ENCODE measurements at places on chromosomes 2 and 18.
A peak's percentile ranks its signal among the peaks of the same experiment; 100 is the strongest.

DNA sequence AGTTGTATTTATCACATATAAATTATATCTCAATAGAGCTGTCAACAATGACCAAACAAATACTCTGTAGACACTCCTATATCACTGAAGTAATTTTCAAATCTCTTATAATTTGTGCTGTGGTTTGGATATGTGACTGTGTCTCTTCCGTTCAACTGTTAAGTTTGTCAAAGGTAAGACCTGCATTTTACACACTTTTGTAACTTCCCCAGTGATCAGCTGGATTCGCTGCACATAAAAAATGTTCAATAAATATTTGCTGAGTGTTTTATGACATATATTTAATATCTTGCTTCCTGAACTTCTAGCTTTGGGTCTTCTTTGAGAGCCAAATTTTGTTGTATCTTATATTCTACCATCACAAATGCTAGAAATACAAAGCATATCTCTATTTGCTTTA is 57.3 kb upstream of the ROCK1 start:
- no peak for DNase-seq

DNA sequence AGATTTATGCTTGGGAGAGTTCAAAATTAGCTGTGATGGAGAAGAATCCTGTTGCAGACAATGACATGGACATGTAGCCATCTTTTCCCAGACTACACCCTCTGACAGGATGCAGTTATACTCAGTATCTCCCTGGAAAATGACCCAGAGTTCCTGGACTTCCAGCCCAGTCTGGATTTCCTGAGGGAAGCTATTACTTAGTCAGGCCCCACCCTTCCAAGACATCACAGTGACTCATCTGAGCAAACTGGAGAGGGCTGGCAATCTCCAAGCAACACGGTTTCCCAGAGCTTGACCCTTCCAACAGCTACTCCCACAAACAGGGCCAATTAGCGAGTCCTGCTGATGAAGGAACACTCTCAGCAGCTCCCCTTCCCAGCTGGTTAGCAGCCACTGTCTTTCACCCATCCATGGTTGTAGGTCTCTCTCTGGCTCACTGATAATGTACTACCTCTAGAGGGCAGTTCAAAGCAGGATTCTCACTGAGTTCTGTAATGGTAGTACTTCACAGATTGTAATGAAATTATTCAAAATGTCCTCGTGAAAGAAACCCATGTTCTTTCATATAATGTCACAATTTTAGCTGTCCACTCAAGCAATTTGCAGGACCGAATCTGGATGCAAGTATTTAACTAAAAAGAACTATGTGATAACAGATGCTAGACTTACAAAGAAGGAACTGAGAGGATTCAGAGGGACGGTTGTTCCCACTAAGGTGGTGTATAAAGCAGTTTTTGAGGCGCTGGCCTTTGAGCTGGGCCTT is 110.2 kb downstream of the MDH1 start:
- DNase-seq: peak; percentile 93

DNA sequence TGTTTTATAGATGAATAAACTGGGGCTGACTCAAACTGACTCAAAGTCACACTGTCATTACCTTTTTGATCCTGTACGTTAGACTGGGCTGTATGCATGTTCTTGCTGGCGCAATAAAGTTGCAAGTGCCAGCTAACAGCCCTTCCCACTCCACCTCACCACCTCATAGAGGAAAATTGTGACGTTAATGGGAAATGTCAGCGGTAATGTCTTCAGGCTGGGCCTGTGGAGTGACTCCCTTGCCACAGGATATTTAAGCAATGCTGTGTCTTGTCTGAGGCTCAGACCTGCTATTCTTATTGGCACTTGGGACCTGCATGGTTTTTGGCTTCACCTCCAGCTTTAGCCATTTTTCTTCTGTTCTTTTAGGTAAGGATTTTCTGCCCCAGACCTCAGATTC is 25.2 kb upstream of the CASP10 start:
- DNase-seq: peak; percentile 23

- no peak for DNase-seq
Observed at GRCh38 chr18:28771849-28772248, 594.9 kb upstream of the CDH2 start.

DNA sequence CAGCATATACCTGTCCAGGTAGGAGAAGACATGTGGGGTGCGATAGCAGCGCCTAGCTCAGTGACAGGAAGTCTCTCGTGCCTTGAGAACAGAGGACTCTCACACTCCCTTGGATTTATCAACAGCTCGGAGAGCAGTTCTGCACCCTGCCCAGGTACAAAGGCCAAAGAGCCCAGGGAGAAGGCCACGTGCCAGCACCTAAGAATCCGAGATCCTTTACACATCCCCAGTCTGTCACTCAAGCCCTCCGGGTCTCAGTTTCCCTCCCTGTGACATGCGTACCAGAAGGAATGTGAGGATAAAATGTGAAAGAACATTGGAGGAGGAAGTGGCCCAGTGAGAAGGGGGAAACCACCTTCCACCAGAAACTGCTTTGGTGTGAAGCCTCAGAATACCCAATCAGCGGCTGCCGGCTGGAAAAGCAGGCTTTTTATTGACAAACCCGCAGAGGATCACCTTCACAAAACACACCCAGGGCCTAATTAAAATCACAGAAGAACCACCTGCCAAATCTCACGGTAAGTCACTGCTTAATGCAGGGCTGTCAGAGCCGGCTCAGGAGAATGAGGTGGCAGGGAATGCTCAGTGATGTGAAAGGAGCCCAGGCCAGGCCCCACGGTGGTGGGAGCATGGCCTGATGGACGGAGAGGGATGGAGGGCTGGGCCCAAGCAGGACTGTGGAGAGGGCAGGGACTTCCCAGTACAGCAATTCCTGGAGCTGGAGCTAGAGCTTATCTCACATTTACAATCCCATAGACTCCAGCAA is 66.3 kb downstream of the MYO5B start:
- DNase-seq: no peak

- no peak for DNase-seq
Observed at GRCh38 chr2:174628528-174629169, 31.0 kb upstream of the WIPF1 start.

GRCh38 chr18:8142932-8143331 is 466.3 kb upstream of the RAB12 start:
- no peak for DNase-seq

DNA sequence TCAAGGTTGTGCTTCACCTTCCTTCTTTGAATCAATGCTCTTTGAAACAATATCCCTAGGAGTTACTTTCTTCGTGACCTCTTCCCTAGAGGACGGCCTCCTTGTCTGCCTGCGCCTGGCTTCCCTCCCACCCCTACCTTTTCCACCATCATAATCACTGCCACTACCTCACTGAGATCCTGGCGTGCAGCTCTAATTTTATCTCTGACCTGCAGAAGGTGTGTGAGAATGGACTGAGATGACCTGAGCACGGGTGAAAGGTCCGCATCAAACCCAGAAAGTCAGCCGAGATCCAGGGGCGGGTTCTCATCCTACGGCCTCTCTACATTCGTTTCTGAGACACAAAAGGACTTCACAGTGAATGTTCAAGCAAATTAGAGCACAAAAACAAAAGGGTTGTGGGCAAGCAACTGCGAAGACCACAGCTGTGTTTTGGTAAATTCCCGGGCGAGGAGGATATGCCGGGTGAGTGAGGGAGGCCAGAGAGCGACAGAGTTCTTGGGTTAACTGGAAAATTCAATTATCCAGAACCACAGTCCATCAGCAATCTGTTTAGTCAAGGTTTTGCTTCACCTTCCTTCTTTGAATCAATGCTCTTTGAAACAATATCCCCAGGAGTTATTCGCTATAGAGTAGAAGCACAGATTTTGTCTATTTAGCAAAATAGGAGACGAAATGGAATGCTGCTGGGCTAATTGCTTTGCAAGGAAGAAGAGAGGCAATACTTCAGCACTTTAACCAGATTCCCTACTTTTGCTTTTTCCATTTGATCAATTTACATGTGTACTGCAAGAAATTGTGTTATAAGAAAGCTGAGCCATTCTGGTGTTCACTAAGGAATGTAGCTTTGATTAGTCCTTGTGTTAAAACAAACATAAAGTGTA is 212.6 kb downstream of the ACKR3 start:
- no peak for DNase-seq

GRCh38 chr2:158726911-158727592 is 68.1 kb upstream of the DAPL1 start:
- no peak for DNase-seq

- DNase-seq: no peak
Observed at GRCh38 chr2:61853086-61853846, 594 bp downstream of the FAM161A start.

DNA sequence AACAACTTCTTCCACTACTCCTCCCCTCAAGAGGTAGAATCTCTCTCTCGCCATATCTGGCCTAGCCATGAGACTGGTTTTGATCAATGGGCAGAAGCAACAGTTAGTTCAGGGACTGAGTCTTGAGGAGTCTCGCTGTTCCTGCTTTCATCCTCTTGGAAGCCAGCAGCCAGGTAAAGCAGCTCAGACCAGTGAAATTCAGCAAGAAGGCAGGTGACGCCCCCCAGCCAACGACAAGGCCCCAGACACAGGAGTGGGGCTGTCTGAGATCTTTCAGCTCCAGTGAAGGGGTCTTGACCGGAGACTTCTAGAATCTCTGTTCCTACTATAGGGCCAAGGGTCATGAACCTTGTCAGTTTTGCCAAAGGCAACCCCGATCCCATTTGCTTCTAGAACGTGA is 39.7 kb upstream of the ACAA2 start:
- no peak for DNase-seq

GRCh38 chr2:79984476-79984875 is 320.1 kb downstream of the LRRTM1 start:
- no peak for DNase-seq

DNA sequence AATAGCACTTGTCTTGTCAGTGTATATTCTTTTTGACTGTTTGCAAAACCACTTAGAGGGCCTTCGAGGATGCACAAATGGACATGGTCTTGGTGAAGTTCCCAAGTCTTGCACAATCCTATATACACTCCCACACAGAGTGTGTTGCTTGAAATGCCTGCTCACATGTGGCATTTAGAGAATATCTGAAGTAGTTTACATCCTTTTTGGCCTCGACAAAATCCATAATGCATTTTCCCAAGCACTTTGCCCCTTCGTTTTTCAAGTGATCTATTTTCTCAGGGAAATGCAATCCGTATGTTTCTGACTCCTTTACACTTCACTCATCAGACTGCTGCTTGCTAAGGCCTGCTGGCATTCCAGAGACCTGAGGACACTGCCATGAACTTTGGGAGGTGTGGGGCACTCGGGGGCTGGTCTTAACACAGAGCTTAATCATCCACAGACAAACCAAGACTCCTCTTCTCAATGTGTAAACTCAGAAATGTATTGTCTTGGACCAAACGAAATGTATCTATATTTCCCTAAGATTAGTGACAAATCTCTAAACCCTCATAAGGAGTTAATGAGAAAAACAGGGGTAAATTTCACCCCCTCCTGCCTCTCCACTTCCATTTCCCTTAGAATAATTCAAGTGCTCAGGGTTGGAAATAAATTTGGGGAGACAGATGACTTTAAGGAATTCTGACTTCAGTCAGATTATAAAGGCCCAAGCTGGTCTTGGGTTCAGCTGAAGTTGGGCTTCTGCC is 219.3 kb upstream of the APCDD1 start:
- DNase-seq: peak; percentile 84

DNA sequence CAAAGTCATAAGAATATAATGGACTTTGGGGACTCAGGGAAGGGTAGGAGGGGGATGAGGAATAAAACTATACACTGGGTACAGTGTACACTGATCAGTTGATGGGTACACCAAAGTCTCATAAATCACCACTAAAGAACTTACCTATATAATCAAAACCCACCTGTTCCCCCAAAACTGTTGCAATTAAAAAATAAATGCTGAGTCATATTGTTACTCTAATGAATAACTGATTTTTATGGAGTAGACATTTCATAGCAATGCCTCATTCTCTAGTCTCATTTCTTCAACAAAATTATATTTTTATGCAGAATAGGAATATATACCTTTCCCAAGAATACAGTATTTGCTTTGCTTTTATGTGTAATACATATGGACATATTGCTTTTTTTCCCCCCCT is 181.2 kb downstream of the ST6GAL2 start:
- no peak for DNase-seq

DNA sequence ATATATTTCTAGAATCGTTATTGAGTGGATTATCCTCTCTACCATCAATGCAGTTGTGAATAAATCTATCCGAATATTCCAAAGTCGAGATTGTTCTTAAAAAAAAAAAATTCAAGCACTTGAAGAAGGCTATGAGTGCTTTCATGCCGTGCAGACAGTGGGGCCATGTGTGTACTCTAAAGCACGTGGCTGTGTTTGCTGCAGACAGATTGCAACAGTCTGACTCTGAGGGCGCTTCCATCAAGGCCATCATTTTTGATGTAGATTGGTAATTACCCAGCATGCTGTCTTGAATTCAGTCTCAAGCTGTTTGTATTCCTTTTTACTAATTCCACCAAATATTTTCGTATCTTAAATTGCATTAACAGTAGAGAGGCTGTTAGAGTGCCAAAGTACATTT is 325.9 kb upstream of the LINC00305 start:
- peak; percentile 12 for DNase-seq

DNA sequence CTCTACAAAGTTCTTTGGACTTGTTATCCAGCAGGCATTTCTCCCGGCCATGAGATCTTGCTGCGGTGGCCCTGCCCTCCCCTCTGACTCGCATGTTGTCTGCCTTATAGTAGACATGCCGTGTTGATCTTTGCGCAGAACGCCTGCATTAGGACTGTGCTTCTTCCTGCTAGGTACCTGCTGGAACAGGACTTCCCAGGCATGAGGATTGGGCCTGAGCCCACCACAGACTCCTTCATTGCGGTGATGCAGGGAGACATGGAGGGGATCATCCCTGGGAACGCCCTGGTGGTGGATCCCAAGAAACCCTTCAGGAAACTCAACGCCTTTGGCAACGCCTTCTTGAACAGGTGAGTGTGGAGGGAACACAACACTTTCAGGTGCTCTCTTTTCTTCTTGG is 10.1 kb downstream of the EHD3 start:
- DNase-seq: no peak

DNA sequence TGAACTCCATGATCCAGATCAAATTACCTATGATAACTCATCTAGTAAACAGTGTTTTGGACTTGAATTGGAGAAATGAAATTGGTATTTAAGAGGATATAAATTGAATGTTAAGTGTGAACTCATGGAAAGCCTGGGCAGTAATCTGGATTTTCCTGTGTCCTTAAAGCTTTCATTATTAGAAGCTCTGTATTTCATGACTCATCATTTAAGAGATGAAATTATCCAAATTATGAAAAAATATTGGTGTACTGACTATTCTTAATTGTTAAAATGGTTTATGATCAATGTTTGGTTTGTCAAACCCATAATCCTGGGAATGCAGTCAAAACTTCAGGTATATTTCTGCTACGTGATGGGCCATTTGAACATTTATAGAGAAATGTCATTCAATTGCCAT is 332.2 kb upstream of the ST6GAL2 start:
- DNase-seq: no peak

- no peak for DNase-seq
Observed at GRCh38 chr18:59150236-59150635, 10.6 kb downstream of the SEC11C start.

GRCh38 chr2:110994250-110994961 is 126.3 kb upstream of the BCL2L11 start:
- no peak for DNase-seq

- DNase-seq: no peak
Observed at GRCh38 chr2:79630972-79631557, 118.2 kb downstream of the CTNNA2 start.

- DNase-seq: no peak
Observed at GRCh38 chr2:239466061-239466754, 65.4 kb upstream of the HDAC4 start.

- no peak for DNase-seq
Observed at GRCh38 chr2:236359426-236360045, 95.3 kb upstream of the ASB18 start.

- no peak for DNase-seq
Observed at GRCh38 chr2:208189069-208189809, 591 bp downstream of the C2orf80 start.
